ENCODE measurements at places on chromosomes 5 and 9. TPM values are rescaled to one million over a fixed set of nuclear protein-coding genes. Genes with fewer than 3 reads are reported as not detected.

GRCh38 chr9:17082343-17083064, 52.3 kb upstream of the CNTLN start:
- peak; percentile 9 for DNase-seq

- no peak for DNase-seq
Observed at GRCh38 chr5:19986031-19986619, 1.9 kb downstream of the CDH18 start.

GALNT12 gene
- polyA plus RNA-seq: 45.6 TPM

POLE3 gene
- 48.0 TPM for polyA plus RNA-seq

NUTM2G gene
- polyA plus RNA-seq: 0.88 TPM

DNA sequence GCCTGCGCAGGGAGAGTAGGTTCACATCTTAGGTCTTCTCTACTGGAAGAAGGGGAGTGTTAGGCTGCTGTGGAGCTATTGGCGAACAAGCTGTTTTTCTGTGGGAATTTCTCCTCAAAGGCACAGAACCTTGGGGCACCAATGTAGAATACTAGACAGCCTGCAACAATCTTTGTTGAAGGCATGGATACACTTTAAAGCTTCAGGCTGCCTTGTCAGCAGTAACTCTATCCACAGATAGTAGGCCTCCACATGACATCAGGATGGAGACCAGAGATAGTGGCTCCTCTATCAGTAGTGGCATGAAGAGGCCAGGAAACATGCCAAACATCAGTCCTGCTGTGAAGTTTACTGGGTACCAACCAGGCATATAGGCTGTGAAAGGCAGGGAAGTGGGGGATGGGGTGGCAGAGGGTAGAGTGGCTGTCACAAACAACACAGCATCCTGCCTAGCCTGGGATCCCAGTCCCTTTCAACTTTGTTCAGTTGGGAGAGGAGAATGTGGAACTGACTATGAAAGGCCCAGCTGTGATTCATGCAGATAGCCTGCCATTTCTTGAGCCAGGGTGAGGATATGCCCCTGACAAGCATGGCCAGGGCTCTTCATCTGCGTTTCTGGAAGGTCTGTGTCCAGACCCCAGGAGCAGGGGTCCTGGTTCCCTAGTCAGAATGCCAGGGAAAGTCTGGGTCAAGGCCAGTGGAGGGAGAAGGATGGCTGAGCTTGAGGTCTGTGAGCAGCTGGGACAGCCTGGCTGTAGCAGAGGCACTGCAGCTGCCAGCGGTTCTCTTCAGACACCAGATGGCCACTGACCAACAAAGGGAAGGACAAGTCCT, 1.0 kb upstream of the HK3 start:
- DNase-seq: no peak

DNA sequence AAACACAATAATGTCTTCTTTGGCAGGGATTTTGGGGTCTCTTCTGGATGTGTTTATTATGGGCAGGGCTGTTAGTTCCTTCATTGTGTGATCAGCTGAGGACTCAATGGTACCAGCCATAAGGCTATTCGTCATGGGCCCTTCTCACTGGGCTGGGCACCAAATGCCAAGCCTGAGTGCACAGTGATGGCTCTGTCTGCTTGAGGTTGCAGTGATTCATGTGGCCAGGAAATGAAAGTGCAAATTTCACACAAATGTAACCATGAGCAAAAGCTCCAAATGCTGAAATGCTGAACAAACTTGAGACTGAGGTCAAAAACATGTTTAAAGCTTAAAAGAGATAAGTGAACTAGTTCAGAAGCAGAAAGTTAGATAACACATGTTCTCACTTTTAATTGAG, 191.0 kb downstream of the TARS1 start:
- DNase-seq: no peak

S1PR3 gene
- 10.4 TPM for polyA plus RNA-seq

All from large intestine (tissue), 12 donors.